ENCODE measurements at places on chromosomes 13 and 19. TPM values are rescaled to one million over a fixed set of nuclear protein-coding genes. Genes with fewer than 3 reads are reported as not detected.

GRCh38 chr13:43389983-43390382 lies 366.6 kb downstream of the DNAJC15 start:
- DNase-seq, result no peak

DNA sequence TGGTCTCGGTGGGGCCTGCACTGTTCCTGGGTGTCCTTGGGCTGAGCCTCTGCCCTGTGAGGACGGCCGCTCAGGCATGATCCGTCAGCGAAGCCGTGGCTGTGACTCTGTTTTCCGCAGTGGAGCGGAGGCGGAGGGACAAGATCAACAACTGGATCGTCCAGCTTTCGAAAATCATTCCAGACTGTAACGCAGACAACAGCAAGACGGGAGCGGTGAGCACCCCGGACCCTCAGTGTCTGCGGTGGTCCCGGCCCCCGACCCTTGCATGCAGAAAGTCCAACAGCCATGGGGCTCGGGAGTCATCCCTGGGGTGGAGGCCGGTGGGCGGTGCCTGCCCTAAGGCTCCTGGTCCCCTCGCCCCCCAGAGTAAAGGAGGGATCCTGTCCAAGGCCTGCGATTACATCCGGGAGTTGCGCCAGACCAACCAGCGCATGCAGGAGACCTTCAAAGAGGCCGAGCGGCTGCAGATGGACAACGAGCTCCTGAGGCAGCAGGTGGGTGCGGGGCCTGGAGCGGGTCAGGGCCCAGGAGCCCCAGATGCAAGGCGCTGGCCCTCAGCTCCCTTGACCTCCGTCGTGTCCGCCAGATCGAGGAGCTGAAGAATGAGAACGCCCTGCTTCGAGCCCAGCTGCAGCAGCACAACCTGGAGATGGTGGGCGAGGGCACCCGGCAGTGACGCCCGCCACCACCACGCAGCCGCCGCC lies 3.6 kb upstream of the HAMP start:
- DNase-seq, result no peak

- DNase-seq, result no peak
These were observed 129.9 kb downstream of the RNF17 start for GRCh38 chr13:24893863-24894262.

GRCh38 chr13:77056886-77057285 lies 29.9 kb upstream of the FBXL3 start:
- DNase-seq, result no peak

DNA sequence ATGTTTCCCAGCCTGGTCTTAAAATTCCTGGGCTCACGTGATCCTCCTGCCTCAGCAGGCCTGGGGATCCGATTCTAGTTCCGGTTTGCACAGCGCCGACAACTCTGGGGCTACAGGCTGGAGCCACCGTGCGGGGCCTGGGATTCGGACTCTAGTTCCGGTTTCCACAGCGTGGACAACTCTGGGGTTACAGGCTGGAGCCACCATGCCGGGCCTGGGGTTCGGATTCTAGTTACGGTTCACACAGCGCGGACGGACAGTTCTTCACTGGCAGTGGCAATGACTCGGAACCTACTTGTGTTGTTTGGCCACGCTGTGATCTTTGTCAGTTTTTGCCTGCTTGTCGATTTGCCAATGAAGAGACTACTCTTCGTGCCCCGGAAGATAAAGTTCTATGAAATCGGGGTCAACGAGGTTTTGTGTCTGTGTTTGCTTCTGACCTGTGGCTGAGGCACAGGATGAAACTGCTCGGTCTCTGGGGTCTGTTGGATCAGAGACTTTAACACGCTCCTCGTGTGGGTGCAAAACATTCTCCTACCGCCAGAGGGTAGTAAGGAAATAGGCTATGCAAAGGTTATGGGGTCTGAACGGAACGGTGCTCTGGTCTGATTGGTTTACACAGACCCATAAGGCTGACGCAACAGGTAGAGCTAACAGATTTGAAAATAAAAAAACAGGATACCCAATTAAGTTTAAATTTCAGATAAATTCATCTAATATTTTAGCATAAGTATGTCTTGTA lies 12.1 kb upstream of the ZSCAN1 start:
- no peak for DNase-seq

DNA sequence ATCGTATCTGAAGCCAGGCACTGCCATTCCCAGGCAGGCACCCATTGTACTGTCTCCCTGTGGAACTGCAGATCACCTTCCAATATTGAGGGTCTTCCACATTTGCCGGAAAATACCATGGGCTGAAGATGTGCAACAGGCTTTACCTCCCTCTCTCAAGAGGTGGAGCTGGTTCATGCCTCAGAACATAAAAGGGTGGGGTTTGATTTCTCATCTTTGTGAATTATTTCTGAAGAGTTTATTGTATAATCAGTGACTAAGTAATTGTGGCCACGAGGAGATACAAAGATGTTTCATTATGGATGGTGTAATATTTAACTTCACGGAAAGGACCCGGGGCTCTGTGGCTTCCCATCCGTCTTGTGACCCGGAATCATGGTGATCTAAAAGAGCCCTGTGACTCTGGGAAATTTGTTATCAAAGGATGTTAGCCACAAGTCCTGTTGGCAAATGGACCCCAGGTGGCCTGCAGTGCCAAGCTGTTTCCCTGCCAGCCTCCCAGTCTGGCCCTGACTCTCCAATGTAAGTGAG lies 230.5 kb downstream of the LACC1 start:
- no peak for DNase-seq

GRCh38 chr13:106377931-106378662 lies 157.4 kb downstream of the EFNB2 start:
- DNase-seq, result no peak

GRCh38 chr13:40311356-40312101 lies 354.9 kb downstream of the FOXO1 start:
- DNase-seq, result no peak

- no peak for DNase-seq
These were observed 7.3 kb upstream of the STRN4 start for GRCh38 chr19:46753420-46754155.

DNA sequence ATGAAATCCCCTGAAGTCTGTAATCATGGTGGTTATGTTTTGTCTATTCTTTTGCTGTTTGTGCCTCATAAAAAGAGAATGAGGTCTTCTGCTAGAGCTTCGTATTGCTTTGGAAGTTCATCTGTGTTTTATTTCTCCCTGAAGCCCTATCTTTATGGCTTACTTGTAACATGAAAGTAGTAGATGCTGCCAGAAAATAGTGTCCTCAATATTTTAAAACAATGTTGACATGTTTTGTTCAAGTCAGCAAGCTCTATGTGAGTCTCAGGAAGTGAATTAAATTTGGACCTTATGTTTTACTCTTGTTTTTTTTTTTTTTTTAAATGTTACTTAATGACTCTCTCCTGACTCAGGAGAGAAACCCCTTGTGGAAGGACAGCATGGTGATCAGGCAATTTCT lies 130.5 kb downstream of the B3GLCT start:
- no peak for DNase-seq

DNA sequence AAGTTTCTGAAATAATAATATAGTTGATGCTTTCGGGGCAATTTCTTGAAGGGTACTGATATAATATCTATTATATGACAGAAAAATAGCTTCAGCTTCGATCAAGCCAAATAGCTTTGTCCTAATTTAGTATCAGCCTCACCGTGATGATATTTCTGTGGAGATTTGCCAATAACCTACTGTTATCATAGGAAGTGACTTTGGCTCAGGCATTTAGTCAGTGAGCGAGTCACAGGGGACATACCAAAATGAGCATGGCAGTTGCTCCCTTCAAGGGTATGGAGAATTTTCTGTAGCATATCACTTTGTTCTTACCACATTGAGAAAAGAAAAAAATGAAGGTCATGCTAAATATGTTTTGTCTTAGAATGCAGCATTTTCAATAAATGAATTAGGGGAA lies 767.6 kb upstream of the SLITRK1 start:
- DNase-seq, result no peak

- no peak for DNase-seq
These were observed 43.9 kb downstream of the RAP2A start for GRCh38 chr13:97477844-97478243.

DNA sequence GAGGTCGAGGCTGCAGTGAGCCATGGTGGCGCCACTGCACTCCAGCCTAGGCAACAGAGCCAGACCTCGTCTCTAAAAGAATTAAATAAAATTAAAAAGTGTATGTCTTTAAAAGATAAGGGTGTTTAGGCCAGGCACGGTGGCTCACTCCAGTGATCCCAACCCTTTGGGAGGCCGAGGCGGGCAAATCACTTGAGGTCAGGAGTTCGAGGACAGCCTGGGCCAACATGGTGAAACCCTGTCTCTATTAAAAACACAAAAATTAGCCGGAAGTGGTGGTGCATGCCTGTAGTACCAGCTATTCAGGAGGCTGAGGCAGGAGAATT lies 7.5 kb upstream of the SDHAF1 start:
- DNase-seq, result no peak

DNA sequence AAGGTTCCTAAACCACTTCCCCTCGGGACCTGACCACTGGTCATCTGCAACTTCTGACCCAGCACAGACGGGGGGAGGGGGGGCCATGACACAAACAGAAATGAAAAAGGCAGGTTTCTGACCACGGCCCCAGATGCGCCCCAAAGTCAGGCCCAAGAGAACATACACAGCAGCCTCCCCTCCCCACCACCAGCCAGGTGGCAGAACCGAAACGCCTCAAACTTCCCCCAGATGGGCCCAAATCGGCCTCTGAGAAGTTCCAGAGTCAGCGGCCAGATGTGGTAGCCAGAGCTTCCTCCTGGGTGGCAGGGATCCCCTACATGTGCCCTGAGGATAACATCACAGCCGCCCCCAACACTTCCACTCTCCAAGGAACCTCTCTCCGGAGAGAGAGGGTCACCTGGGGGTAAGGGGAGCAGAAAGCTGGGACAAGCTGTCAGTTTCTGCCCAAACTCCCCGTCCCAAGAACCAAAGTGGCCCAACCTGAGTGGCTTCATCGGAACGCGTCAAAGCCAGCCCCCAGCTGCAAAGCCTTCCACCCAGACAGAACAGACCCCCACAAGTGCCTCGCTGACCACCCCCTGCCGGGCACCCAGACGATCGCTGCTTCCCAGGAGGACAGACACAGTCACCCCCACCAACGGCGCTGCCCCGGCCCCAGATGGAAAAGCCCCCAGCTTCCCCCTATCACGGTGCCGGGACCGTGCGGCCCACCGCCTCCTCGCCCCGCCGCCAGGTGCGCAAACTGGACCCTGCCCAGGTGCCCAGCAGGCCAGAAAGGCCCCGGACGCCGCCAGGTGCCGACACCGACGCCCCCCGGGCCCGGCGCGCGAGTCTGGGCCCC lies 800 bp downstream of the ELL start:
- no peak for DNase-seq

GRCh38 chr13:25231517-25231916 lies 55.8 kb downstream of the MTMR6 start:
- DNase-seq, result no peak

DNA sequence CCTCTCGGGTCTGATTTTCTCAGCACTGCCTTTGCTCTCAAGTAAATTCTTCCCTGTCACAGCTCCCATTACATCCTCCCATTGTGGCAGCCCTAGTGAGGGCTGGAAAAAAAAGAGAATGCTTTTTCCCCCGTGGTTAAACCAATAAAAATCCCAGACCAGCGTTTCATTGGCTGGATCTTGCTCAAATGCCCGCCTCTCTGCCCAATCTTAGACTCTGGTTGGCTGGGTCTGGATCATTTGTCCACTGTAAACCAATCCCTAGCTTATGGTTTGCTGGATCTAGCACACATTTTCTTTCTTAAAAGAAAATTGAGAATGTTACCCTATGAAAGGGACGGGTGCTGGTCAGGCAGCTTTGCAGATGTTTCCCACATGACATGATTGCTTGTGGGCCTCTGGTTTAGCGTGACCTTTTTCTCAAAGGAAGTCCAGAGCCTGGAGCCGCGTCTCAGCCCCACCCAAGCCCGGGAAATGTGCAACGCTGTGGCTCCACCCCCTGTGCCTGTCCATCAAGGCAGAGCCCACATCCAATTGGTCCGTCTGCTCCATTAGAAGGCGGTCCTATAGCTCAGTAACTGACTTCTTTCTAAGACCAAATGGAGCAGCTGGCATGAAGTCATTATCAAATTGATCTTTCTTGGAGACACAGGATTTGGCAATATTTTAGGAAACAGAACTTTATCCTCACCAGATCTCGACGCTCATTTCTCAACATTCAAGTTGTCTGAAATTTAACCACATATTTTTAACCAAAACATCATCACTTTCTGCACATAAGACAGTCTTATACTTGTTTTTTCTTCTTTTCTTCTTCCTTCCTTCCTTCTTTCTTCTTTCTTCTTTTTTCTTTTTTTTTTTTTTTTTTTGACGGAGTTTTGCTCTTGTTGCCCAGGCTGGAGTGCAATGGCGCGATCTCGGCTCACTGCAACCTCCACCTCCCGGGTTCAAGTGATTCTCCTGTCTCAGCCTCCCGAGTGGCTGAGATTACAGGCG lies 2.6 kb upstream of the MCEMP1 start:
- DNase-seq, result peak; percentile 44

DNA sequence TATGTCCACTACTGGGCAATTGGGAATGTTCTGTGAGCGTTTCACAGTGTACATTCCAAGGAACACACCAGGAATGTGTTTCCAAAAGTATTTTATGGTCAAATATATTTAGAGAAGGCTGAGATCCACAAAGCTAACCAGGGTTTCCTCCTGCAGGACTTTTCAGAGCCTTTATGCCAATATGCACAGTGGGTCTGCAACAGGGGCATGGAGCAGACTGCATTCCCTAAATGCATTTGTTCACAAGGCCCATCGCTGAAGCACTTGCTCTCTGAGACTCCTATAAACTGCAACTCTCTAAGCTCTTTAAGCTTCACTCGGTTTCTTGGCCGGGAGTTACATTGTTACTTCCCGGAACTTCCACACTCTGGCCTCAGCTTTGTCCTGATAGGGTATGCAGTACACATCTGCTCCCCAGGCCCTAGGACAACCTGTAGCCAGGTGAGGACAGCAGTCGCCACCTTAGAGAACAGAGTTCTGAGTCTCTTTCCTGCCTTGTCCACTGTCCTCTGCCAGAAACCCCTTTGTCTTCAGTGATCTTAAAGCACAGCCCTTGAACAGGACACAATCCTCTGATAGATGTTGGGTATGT lies 33.5 kb downstream of the FBN3 start:
- DNase-seq, result no peak

DNA sequence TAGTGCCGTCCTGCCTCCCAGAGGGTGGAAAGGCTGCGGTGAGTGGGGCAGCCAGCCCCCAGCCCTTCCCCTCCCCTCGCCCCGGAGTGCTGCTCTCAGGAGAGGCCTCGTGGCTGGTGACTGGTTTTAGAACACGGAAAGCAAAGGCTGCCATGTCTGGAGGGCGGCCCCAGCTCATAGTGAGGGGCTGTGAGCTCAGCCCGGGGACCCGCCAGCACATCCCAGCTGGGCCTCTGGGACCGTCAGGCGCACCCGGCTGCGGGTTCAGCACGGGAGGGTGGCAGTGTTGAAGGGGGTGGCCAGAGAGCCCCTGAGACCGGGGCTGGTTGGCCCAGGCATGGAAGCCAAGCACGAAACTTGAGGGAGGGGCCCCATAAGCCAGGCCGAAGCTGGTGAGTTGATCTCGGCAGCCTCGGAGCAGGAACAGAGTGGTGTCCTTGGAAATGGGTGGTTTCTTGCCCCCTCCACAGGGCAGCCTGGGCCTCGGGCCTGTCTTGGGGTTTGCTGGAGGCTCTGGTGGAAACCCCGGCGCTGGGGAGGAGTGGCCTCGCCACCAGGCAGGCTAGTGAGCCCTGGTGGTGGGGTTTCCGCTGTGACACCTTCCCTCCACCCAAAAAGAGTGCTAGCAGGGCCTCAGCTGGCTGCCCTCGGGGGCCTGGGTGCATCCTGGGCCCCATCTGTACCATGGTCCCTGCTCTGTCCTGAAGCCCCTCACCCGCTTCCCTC lies 157.7 kb downstream of the KDM4B start:
- DNase-seq, result no peak

- DNase-seq, result no peak
These were observed 19.0 kb upstream of the PLPP2 start for GRCh38 chr19:310141-310651.

KANK2 gene
- 10.6 TPM for total RNA-seq

ZNF208 gene
- under 0.01 TPM for total RNA-seq

ZNF211 gene
- total RNA-seq, result 34.9 TPM

SHANK1 gene
- 15.9 TPM for total RNA-seq

FGF14 gene
- total RNA-seq, result 69.1 TPM

CUL4A gene
- total RNA-seq, result 55.7 TPM

Data from occipital lobe (tissue), 3 donors.